Stimulated activated CD8-positive, alpha-beta memory T cell treated with anti-CD3 and anti-CD28 coated beads, Interleukin-7, amount 100 ng/mL, for 1 hour (primary cell): ENCODE measurements at places on chromosomes 7 and 10.

- DNase-seq = no peak
These were observed 509.0 kb upstream of the GALNT17 start for GRCh38 chr7:70622936-70623335.

DNA sequence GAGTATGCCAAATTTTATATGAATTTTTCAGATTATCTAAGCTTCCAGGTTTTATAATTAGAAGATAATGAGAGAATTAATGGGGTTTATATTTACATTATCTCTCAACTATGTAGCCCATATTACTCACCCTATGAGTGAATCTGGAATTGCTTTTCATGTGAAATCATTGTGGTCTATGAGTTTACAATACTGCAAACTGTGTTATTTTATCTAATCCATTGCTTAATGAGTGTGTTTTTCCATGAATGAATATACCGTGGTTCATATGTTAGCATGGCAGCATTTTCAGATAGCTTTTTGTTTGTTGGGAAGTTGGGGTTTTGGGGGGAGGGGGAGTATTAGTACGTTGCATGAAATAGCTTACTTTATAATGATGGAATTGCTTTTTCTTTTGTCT lies 44.5 kb downstream of the FGFBP3 start:
- DNase-seq = no peak

DNA sequence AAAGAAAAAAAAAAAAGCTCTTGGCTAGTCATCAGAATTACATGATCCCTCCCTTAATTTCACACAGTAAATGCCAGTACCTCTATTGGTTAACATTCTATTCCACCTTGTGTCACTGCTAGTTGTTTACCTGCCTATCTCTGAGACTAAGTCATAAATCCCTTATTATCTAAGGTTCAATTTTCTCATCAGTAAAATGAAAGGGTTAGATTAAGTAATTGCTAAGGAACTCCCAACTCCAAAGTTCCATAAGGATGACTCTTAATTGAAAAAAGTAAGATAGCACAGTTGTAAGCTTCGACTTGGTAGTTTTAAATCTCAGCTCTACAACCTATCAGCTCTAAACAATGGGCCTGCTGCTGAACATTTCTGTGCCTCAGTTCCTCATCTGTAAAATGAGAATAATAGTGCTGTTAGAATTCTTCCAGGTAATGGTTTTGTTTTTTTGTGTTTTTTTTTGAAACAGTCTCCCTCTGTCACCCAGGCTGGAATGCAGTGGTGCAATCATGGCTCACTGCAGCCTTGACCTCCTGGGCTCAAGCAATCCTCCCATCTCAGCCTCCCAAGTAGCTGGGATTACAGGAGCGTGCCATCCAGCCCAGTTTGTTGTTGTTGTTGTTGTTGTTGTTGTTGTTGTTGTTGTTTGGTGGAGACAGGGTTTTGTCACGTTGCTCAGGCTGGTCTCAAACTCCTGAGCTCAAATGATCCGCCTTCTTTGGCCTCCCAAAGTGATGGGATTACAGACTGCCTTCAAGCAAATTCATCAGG lies 35.6 kb downstream of the SRPK2 start:
- no peak for DNase-seq

- no peak for DNase-seq
These were observed 109.9 kb downstream of the IQUB start for GRCh38 chr7:123424463-123424862.

DNA sequence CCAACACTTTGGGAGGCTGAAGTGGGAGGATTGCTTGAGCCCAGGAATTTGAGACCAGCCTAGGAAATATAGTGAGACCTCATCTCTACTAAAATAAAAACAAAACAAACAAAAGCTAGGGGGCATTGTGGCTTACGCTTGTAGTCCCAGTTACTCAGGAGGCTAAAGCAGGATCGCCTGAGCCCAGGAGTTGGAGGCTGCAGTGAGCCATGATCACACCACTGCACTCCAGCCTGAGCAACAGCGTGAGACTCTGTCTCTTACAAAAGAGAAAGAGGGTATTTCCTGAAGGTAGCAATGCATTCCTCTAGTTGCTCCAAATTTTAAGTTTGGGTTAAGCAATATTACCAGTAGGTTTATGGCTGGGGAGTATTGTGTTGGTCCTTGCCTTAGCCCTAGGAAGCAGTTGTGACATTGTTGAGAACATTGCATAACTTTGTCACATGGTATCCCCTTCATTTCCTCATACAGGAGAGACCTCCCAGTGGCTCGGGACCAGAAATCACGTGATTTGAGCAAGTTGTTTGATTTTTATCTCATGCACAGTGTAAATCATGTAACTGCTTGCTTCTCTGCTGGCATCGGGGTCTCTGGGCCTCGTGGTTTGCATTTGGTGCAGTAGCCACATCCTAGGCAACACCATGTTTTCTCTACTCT lies 23.3 kb upstream of the SMARCD3 start:
- DNase-seq = no peak

GRCh38 chr7:573269-573932 lies 53.8 kb upstream of the PDGFA start:
- DNase-seq = no peak

GRCh38 chr7:151900986-151901621 lies 24.2 kb upstream of the PRKAG2 start:
- DNase-seq = no peak

GRCh38 chr7:45579391-45579801 lies 5.2 kb downstream of the ADCY1 start:
- no peak for DNase-seq

DNA sequence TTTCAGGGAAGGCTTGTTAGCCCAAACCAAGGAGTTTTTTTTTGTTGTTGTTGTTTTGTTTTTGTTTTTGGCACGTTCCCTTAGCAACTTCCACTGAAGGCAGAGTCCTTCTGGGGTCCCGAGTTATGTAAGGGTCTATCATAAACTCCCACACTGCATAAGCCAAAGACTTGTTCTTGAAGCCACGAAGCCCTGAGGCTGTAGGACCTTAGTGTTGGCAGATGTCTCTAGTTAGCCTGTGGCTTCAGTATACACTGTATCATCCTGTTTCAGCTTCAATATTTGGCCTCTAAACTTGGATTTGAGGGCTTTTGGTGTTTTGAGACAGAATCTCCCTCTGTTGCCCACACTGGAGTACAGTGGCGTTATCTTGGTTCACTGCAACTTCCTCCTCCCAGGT lies 13.6 kb downstream of the KPNA7 start:
- DNase-seq = no peak

DNA sequence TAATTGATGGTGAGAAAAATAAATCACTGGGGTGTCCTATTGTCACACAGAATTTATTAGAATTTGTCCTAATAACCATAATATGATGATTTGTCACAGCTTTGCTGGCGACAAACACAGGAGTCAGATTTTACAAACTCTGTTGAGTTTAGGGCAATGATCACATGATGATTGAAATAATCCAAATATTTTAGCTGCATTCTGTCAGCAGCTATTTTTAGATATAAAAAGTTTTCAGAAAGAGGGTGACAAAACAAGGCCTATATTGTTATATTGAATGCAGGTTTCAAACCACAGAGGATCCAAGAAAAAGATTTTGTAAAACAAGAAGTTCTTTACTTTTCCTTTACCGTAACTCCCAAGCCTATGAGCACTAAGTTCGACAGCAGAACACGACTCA lies 178.8 kb downstream of the ADAM12 start:
- DNase-seq = no peak

- DNase-seq = no peak
These were observed 37.4 kb upstream of the CDK6 start for GRCh38 chr7:92873776-92874175.

- no peak for DNase-seq
These were observed 130.0 kb downstream of the ICA1 start for GRCh38 chr7:8131694-8132605.

DNA sequence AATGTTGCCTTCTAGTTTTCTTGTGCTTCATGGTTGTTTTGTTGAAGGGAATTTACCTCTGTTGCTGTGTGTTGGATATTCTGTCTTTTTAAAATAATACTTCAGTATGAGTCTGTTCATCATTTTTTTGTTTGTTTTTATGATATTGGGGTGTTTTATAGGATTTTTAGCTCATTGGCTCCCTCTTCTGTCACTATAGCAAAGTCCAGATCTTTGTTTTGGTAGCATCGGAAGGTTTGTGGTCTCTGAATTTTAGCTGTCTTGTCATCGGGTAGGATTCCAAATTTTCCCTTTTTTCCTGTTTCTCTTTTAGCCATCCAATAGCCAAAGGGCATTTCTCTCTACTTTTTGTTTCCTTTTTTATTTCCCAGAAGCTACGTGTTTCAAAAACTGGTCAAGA lies 91.4 kb downstream of the EXOC4 start:
- DNase-seq = no peak

- DNase-seq = no peak
These were observed at the start of gene SLC18A3 for GRCh38 chr10:49610114-49610457. SLC18A3 (plus strand) TSS chr10:49610310; CDS start chr10:49610741, 431 bp downstream.

GRCh38 chr7:105800442-105800841 lies 76.0 kb downstream of the ATXN7L1 start:
- DNase-seq = no peak

DNA sequence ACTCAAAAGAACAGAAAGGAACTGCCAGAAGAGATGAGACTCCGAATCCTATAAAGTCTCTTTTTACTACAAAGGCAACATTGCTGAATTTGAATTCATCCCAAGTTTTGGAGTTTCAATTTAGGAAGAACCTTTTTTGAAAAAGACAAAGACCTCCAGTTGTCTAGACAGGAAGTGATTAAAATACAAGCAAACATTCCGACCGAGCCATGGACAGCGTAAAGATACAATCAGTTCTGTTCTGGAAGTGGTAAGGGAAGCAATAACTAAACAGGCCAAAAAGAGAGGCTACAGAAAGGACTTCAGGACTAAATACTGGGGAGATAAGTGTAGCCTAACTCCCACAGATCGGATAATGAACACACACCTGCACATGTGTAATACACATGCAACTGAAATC lies 101.0 kb downstream of the SMURF1 start:
- DNase-seq = no peak

GRCh38 chr7:24574950-24575349 lies 1.7 kb downstream of the PALS2 start:
- DNase-seq = no peak

GRCh38 chr10:70499836-70500167 lies 21.2 kb downstream of the PALD1 start:
- no peak for DNase-seq

GRCh38 chr10:34427911-34428216 lies 387.2 kb downstream of the PARD3 start:
- no peak for DNase-seq

DNA sequence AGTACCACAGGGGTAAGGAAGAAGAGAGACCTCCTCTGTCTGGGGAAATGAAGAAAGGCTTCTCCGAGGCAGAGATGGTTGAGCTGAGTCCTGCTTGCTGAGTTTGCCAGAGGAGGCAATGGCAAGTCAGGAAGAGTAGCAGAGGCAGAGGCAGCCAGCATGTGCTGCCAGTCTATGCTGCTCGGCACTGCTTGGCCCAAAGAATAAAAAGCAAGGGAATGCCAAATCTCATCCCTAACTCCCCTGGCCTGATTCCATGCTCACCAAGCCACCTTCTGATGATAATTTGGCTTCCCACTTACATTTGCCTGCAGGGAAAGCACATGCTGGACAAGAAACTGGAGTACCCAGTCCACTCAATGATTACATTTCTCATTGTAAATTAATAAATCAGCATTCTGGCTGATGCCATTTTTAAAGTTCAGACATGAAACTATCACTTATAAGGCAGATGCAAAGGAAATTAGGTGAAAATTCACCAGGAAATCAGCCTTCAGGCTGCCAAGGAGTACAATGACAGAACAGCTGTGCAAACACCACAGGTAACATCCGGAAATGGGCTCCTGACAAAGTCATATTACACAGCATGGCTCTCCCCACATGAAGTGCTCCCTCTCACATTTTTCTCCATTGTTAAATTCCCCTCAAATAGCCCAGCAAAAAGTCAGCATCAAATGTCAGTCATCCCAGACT lies 245.9 kb downstream of the MTERF1 start:
- DNase-seq = no peak

DNA sequence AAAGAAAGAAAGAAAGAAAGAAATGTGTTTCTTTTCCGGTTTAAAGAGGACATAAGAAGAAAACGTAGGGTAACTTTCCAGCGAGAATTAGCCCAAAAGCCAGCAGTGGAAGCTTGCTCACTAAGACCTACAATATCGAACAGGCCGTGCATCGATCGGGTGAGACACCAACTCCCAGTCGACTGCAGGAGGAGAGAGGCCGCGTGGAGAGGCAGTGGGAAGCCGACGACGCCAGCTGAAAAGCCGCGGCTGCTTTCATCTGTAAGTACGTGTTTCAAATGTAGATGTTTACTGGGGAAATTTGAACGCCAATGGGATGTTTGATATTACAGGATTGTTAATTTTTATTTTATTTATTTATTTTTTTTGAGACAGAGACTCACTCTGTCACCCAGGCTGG lies 28.6 kb upstream of the GIMAP8 start:
- DNase-seq = no peak

DNA sequence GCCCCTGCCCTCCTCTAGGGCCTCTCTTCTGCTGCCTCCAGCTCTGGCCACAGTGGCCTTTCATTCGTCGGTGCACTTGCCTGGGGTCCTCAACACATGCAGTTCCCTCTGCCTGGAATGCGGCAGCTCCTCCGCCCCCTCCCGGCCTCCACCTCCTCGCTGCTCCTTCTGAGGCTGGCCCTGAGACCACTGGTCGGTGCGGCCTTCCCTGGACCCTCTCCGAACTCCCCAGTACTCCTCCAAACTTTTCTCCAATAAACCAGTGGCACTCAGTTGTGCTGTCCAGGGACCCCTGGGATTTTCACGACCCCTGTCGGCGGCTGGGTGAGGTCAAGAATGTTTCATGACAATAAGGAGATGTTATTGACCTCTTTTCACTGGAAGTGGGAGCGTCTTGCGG lies 53.5 kb downstream of the BMS1 start:
- no peak for DNase-seq

GRCh38 chr10:12308057-12308456 lies 41.3 kb upstream of the CAMK1D start:
- no peak for DNase-seq

- no peak for DNase-seq
These were observed 192.7 kb downstream of the KIF20B start for GRCh38 chr10:89894051-89894450.

DNA sequence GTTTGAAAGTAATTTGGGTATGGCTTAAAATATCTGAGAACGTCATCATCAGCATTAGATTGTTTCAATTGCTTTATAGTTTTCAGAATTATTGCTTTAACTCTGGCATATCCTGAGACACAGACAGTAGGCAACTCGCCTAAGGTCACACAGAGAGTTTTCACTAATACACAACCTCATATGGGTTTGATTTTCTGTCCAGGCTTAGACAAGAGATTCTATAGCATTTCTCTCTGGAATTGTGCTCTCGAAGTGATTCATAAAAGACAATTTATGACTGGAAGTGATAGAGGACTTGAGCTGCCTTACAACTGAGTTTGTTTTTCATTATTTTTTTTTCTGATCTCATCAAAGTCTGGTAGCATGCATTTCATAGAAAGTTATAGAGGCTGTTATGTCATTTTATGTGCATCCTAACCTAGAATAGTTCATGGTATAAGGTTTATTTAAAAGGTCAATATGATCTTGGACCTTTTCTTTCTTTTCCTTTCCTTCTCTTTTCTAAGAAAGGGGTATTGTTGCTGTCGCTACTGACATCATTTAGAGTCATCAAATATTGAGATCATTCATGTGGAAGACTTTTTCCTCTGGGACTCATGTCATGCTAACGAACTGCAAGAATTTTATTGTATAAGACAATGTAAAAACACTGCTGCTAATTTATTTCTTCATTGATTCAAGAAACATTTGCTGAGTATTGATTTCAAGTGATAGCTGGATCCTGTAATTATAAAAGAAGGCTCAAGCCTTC lies 278.2 kb downstream of the PLXDC2 start:
- no peak for DNase-seq

- no peak for DNase-seq
These were observed 8.8 kb downstream of the LIMK1 start for GRCh38 chr7:74092321-74092963.
